ENCODE measurements at places on chromosomes 4 and X.
A peak's percentile ranks its signal among the peaks of the same experiment; 100 is the strongest.

GRCh38 chrX:129958083-129958465 lies 24.4 kb upstream of the BCORL1 start:
- no peak for DNase-seq

GRCh38 chrX:52422884-52423283 lies 54.1 kb downstream of the XAGE2 start:
- no peak for DNase-seq

- DNase-seq = no peak
These were observed 14.4 kb downstream of the MCUB start for GRCh38 chr4:109574443-109574850.

- DNase-seq = no peak
These were observed 540.2 kb upstream of the CT83 start for GRCh38 chrX:117002981-117003380.

- no peak for DNase-seq
These were observed 58.7 kb downstream of the GPRIN3 start for GRCh38 chr4:89248879-89249281.

DNA sequence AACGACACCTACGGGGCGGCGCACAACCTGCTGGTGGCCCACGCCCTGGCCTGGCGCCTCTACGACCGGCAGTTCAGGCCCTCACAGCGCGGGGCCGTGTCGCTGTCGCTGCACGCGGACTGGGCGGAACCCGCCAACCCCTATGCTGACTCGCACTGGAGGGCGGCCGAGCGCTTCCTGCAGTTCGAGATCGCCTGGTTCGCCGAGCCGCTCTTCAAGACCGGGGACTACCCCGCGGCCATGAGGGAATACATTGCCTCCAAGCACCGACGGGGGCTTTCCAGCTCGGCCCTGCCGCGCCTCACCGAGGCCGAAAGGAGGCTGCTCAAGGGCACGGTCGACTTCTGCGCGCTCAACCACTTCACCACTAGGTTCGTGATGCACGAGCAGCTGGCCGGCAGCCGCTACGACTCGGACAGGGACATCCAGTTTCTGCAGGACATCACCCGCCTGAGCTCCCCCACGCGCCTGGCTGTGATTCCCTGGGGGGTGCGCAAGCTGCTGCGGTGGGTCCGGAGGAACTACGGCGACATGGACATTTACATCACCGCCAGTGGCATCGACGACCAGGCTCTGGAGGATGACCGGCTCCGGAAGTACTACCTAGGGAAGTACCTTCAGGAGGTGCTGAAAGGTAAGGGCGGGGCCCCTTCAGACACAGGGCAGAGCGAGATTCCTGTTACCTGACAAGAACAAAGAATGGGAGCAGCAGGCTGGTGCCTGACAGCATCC lies 11.7 kb downstream of the RPL9 start:
- peak; percentile 11 for DNase-seq

DNA sequence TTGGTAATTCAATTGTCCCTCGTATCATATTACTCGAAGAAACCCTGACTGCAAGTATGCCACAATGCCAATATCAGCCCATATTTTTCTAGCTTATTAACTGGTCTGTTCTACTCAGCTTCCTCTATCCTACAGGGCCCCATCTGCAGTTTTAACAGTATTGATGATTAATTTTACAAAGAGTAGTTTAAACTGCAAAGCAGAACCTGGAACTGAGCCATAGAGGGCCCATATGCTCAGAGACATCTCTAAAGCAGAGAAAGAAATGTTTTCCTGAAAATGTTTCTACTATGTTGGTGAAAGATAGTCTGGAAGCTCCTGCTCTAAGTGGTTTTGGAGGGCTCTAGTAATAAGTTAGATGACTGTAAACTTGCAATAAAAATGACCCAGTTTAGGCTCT lies 259.4 kb upstream of the CENPE start:
- DNase-seq = no peak

DNA sequence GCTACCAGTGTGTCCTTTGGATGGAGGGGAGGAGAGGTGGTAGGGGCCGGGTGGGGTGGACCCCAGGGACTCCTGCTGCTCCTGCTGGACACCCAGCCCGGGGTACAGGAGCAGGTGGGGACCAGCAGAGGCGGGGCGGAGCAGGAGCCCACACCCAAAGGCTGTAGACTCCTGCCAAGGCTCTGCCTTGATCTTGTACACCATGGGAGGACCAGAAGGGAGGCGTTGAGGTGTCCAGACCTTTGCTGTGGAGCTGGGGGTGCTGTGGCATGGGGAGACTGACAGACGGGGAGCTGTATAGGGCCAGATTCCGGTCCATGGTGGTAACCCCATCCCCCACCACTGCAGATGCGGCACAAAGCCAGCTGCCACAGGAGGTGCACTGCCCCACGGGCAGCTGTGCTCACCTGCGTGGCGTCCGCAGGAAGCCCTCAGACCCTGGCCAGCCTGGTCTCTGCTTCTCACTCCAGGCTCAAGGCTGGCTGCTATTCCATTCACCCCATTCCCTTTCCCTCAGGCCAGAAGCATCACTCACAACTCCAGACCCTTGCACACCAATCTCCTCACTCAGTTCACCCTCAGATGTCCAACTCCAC lies 5.0 kb upstream of the SLC26A1 start:
- DNase-seq = no peak

DNA sequence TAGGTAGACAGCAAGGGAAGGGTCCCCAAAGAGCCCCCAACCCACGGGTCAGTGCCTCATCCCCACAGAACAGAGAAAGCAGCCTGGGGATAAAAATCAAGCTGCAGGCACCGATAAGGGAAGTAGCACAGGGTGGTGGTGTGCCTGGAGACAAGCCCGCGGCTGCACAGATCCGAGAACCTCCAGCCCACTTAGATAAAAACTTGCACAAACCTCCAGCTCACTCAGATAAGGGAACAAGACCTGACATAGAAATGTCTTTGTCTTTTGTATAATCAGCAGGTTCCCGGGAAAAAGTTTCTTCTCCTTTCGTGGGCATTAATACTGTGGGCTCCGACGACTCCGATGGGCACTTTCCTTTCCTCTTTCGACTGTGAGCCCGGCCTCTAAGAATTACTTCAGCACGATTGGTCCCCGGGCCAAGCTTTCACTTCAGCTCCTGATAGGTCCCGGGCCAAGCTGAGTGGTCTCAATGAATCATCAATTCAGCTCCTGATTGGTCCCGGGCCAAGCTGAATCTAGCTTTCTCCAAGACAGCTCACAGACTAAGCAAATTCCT lies 32.4 kb downstream of the PRDX4 start:
- DNase-seq = no peak

DNA sequence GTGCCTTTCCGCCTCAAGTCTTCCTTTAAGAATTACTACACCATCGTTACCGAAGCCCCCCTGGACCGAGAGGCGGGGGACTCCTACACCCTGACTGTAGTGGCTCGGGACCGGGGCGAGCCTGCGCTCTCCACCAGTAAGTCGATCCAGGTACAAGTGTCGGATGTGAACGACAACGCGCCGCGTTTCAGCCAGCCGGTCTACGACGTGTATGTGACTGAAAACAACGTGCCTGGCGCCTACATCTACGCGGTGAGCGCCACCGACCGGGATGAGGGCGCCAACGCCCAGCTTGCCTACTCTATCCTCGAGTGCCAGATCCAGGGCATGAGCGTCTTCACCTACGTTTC lies 2.2 kb downstream of the PCDH10 start:
- no peak for DNase-seq

GRCh38 chrX:39903343-39903742 lies 194.4 kb downstream of the BCOR start:
- DNase-seq = no peak

DNA sequence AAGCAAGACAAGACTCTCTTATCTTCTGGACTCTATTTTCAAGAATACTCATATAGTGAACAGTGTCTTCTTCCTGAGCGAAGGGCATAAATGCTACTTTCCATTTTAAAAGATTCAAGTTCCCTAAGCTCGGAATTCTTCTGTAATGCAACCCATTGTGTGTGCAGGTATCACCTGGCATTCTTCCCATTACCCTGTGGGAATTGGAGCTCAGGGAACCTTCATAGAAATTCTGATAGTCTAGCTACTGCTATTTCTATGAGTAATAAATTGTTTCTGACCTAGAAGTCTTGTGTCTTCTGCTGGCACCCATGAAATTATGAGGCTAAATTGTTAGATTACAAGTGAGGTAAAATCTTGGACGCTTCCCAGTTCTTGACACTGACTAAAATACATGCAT lies 324.1 kb upstream of the DIPK2B start:
- DNase-seq = no peak

All from activated CD8-positive, alpha-beta memory T cell treated with anti-CD3 and anti-CD28 coated beads for 1 hour (primary cell).